ENCODE measurements at places on chromosomes 5 and 9.

GRCh38 chr9:130518943-130519799 lies 60.2 kb upstream of the FUBP3 start:
- no peak for DNase-seq

DNA sequence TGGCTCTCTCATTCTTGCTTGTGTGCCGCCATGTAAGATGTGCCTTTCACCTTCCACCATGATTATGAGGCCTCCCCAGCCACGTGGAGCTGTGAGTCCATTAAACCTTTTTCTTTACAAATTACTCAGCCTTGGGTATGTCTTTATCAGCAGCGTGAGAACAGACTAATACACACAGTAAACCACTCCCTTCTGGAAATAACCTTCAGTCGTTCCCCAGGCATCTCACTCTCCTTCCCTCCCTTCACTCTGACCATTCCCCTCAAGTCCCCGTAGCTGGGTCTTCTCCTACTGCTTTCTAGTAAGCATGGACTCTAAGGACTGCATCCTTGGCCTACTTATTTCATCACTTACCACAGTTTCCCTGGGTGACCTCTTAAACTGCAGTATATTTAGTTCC lies 493.9 kb downstream of the CCDC171 start:
- no peak for DNase-seq

DNA sequence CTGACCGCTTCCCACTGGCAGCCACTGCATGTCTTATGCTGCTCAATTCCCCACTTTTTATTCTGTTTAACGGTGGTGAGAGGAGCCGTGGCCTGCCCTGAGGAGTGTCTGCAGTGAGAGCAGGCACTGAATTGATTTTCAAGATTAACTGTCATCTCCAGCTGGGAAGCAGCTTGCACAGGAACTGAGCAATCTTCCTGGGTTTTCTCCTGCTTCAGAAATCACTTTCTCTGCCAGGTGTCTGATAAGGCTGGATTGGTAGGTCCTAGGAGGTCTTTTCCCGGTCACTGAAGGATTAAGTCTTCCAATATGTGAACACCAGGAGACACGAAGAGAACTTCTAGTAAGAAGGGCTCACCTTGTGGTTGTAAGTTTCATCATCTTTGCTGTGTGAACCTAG lies 181.1 kb upstream of the RAD23B start:
- no peak for DNase-seq

GRCh38 chr5:78367318-78367991 lies 7.0 kb downstream of the SCAMP1 start:
- DNase-seq, result no peak

DNA sequence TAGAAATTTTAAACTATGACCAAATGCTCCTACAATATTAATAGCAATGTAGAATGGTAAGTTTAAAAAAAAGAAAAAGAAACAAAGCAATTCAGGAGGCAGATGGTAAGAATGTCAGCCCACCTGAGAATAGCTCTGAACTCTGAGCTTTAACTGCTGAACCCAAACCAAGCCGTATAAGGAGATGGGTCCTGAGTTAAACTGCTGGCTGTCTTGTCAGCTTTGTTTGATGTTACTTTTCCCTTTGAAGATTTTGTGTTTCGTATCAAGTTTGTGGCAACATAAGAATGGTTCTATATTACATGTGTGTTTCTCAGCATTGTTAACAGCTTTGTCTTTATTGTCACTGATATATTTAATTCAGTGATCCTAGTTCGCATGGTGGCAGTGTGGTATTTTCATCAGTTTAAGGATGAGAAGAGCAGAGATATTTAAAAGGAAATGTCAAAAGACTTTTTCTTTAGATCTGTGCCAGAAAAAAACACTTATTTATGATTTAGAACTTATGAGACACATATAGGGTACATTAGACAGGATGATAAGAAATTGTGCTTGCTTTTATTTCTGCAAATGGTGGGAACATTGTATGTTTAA lies 390.1 kb downstream of the CCDC171 start:
- no peak for DNase-seq

DNA sequence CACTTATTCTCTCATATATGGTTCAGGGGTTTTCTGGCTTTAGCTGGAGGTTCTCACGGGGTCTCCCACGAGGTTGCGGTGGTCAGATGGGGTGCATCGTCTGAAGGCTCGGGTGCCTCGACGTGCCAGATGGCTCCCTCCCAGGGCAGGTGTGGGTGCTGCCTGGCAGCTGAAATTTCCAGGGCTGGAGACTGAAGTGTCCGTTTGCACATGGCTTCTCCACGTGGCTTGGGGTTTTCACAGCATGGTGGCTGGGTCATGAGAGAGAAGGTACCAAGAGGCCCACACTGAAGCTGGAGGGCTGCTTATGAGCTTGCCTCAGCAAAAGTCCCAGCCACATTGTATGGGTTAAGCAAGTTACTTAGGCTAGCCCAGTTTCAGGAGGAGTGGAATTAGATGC lies 218.6 kb downstream of the AGTPBP1 start:
- no peak for DNase-seq

- DNase-seq, result no peak
These were observed 1.6 kb upstream of the FOXE1 start for GRCh38 chr9:97851446-97851883.

DNA sequence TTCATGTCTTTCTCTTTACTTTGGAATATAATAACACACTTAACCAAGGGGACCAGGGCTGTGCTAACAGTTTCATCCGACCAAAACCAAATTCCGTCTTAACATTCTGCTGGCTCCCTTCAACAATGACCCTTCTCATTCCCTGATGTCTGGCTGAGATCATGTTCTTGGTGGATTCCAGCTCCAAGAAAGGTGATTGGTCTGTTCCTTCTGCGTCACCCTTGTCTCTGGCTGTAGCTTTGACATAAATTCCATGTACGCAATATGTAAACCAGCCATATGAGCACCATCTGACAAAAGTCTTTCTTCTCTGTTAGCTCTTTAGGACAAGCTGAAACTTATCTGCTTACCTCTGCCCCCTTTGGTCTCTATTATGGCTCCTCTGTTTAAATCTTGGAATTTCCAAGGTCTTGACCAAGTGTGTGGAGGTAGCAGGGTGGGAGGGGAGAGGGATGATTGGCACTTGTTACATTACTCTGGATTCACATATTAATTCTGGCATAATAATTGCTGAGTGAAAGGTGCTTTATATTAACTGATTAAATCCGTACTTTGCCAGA lies 45.7 kb upstream of the HSD17B4 start:
- no peak for DNase-seq

DNA sequence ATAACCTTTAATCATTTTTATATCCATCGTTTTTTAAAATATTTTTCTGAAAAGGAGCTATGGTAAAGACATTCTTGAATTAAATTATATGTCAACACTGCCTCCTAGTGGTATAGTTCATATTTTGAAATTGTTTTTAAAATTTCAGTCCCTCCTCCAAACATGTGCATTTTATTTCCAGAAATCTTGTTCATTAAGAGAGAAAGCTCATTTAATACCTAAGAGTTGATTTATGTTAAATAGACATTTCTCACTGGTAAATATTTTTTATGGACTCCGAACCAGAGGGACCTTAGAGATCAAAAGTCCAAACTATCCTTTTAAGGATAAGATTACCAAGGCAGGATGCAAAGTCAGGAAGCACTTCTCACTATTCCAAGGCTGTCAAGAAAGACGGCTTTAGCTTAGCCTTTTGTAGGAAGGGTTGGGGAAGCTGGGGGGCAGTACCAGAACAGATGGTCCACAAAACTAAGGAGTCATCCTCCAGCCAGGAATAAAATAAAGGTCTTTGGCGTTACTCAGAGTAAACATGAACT lies 21.6 kb downstream of the BHMT start:
- no peak for DNase-seq

DNA sequence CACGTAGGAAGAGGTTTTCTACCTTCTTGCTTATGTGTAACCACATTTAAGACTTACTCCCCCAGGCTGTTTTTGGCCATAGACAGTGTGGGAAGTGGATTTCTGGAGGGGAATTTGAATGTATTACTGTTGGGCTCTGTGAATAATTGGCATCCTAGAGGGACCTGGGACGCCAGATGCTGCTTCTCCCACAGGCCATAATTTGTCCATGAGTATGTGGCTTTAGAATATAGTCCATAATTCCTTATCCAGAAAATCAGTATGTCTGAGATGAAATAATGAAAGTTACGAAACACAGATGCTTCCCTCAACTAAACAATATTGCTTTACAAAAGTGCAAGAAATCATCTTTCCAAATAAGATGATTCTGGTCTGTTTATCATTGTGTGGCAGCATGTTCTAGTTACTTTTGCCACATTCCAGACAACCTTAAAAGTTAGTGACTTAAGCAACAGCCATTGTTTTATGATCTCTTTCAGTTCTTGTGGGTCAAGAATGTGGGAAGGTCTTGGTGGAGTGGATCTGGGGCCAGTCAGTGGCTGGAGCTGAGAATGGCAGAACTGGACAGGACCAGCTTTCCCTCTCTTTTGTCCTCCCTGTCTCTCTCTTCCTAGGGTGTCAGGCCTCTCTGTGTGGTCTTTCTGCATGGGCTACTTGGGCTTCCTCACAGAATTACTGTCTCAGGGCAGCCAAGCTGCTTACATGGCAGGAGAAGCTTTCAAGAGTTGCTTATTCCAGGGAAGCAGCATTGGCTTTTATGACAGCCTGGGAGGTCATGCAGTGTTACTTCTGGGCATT lies 79.4 kb downstream of the FBXL7 start:
- no peak for DNase-seq

DNA sequence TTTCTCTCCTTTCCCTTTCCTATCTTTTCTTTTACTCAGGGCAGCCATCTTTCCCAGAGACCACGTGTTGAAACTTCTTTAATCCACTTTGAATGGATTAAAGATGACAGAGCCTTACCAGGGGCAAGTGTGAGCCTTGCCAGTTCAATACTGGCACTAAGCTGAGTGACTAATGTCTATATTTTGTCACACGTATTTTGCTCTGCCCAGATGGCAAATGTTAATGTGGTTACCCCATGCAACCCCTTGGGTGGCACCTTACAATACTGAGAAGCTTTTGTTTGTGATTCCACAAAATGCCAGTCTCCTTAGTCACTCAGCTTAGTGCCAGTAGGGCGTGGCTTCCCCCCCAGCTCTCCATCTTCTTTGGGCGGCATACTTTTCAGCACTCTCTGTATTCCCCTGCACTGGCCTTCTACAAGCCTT lies 24.8 kb downstream of the ANXA1 start:
- DNase-seq, result no peak

DNA sequence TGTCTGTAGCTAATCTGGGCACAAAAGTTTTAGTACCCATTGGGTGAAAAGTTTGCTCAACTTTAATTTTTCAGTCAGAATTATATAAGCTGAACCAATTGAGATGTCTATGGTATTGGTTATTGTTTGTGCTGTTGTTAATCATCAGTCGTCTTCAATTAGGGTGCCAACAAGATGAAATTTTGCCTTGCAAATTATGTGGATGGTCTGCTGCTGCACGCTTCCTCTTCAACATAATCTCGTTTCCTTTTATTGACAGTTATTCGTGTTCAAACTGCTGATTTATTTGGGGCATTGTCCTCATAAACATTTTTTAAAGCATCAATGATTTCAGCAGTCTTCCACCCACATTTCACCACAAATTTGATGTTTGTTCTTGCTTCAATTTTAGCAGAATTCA lies 194.0 kb downstream of the HTR1A start:
- DNase-seq, result no peak

- DNase-seq, result no peak
These were observed 189.8 kb downstream of the ELAVL2 start for GRCh38 chr9:23636199-23636598.

DNA sequence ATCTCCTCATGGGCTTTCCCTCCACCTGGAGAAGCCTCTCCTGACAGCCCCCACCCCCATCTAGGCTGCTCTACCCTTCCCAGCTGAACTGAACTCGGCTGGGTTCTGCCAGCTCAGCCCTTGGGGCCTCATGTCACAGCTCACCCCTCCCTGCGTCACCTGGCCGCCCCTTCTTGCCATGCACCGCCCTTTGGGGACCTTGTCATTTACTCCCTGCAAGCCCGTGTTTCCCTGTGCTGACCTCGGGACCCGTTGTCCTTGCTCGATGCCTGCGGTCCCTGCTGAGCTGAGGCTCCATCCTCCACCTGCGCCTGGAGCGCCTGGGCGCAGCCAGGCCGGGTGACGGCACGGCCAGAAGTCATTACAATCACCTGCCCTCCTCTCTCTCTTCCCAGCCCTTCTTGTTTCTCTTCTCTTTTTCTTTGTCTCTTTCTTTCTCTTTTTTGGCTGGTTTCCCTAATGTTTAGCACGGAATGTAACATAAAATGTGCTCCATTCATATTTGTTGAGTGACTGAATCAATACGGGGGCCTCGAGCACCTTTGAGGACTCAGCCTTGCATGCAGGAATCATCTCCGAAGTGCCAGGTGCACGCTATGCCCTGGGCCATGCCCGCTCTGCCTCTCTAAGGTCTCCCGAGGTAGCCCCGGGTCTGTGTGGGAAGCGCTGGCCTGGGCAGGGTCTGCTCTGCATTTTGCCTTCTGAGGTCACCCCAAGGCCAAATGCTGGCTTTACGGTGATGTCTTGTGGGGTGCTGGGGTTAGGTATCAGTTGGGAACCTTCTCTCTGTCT lies 48.1 kb upstream of the COL5A1 start:
- DNase-seq, result no peak

GRCh38 chr9:73104921-73105320 lies 46.7 kb upstream of the ANXA1 start:
- no peak for DNase-seq

DNA sequence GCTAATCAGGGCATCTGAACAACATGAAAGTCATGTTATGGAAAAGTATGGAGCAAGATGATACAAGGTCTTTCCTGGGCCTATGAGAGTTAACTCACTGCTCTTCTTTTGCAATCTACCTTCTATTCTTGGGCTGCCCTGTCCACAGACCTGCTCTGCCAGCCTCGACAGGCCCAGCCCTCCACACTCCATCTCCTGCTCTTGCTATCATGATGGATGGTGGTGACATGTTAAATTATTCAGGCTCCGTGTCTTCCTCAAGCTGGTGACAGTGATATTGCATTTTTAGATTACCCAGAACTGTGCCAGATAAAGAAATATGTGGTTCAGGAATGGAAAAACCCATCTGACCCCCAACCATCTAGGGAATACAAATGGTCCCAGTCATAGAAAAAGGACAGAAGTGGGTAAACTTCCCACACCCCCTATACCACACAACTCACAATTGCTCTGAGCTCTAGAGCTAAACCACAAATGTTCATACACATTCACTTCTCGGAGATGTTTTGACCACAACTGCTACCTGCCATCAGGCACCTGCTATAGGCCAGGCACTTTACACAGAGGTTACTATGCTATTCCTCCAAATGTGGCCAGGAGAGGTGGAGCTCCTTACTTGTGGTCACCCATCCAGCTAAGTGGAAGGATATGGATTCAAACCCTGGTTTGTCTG lies 311.3 kb downstream of the ASTN2 start:
- no peak for DNase-seq

- no peak for DNase-seq
These were observed 16.8 kb upstream of the ANGPTL2 start for GRCh38 chr9:127139071-127139731.

GRCh38 chr9:81588148-81588871 lies 101.0 kb downstream of the TLE1 start:
- DNase-seq, result no peak
